ENCODE measurements at places on chromosomes 12 and 14.

- no peak for DNase-seq
Measured at GRCh38 chr12:2013086-2013485, 8.8 kb upstream of the DCP1B start.

- no peak for DNase-seq
Measured at GRCh38 chr14:99947695-99948094, 117.5 kb upstream of the EVL start.

DNA sequence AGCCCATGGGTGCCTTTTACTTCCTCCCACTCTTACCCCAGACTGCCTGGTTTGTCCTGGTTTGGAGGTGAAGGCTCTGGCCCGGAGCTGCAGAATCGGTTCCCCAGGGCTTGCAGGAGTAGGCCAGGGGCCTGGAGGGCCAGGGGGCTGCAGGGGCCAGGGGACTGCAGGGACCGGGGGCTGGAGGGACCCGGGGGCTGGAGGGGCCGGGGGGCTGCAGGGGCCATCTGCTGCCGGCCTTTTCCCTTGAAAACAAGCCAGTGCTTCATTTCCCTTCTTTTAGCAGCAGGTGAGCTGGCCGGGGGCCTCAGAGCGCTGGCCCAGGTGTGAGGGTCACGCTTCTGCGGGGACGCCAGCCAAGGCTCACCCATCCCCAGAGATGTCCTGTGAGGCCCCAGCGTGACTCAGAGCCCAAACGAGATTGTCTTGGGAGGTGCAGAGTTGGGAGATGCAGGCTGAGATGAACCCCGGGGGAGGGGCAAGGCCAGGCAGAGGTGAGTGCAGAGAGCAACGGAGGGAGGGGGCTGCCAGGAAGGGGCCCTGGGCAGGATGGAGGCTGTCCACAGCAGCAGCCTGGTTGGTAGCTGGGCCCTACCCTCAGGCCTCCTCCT is 154.9 kb downstream of the KIF26A start:
- DNase-seq, result no peak

DNA sequence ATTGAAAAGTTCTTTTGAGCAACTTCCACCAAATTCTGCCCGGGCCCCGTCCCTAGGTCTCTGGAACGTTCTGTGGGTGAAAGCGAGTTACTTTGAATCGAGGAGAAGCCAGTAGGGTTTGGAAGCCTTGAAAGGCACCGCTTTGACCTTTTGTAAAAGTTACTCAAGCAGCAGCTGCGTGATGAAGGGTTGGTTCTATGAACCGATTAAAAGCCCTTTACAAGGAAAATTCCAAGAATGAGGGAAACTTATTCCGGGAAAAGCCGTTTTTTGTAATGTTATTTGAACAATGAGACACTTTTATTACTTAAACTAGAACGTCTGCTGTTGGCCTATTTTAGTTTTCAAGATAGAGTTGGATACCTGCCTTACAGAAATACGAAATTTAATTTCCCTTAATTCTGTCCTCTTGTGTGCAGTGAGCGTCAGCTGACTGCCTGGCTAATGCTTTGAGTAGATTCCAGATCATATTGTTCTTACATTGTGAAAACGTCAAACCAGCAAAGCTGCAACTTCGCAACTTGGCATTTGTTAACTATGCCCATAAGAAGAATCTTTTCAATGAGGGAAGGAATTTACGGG is 906 bp downstream of the LARP4 start:
- DNase-seq, result no peak

- no peak for DNase-seq
Measured at GRCh38 chr14:61281186-61281947, at the start of gene TMEM30B. Gene TMEM30B, minus strand, starts transcription at chr14:61281338. Its CDS starts 191 bp downstream, at chr14:61281147.

GRCh38 chr14:94752591-94753436 is 17.1 kb downstream of the GSC start:
- DNase-seq, result no peak
